Stimulated activated naive CD8-positive, alpha-beta T cell treated with anti-CD3 and anti-CD28 coated beads, Interleukin-15, Interleukin-2, amounts not matched to agents 100 U/mL and 50 U/mL, for 24 hours (primary cell): ENCODE measurements at places on chromosomes 6 and 20.

DNA sequence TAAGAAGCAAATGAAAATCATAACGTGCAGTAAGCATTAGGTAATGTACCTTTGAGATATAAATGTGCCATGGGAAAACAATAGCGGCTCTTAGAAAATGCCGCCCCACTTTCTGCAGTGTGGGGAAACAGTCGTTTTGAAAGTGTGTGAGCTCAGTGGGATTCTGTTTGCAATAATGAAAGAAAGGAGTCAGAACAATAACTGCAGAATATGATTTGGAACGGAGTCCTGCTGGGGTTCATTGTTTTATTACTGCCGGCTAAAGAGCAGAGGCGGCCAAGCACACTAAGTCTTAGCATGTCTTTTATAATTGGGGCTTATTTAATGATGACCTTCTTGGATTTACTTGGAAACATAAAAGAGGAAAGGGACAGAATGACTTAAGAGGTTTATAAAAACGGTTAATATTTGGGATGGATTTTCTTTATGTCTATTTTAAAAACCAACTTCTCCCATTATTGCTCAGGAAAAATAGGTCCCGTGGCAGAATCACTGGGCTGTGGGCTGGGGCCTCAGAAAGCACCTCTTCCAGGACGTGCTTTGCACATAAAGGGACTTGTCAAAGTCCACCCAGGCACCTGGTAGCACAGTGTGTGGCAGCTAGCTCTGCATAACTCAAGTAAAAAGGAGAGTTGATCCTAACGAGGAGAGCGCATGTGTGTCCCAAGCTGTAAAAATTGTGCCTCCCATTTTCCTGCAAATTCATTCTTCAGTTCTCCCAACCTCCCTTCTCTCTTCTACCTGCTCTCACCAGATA is 44.0 kb upstream of the SLC22A16 start:
- DNase-seq = no peak

GRCh38 chr6:170049641-170050561 is 241.0 kb downstream of the DLL1 start:
- DNase-seq = no peak

DNA sequence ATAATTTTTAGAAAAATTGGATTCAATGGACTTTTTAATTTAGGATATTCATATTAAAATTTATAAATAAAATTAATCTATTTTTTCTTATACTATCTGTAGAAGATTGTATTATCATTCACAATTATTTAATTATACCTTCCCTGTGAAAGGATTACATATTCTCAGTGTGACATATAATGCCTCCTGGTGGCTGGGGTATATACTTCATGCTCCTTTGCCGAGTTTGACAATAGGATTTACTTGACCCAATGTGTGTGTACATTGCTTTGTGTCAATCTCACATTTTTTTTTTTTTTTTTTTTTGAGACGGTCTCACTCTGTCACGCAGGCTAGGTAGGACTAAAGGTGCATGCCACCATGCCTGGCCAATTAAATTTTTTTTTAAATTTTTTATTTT is 230.0 kb upstream of the CHD6 start:
- DNase-seq = no peak

GRCh38 chr6:26270486-26270861 is 94.5 kb upstream of the BTN3A2 start:
- peak; percentile 35 for DNase-seq

DNA sequence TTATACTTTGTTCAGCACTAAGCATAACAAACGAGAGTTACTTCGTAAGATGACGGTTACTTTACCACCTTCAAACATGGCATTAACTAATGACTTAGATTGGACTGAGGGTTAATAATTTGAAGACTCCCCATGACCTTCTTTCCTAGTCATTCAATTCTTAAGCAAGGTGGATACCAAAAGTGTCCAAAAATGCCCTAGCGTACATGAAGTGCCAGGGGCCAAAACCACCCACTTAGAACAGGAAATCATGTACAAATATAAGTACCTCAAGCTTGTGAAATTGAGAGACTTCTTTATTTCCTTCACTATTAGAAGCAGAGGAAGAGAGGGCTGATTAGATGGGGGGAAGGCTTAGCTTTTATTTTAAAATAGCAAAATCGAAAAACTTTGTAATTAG is 166.4 kb downstream of the ATXN1 start:
- no peak for DNase-seq
